ENCODE measurements at places on chromosomes 11 and 22.

DNA sequence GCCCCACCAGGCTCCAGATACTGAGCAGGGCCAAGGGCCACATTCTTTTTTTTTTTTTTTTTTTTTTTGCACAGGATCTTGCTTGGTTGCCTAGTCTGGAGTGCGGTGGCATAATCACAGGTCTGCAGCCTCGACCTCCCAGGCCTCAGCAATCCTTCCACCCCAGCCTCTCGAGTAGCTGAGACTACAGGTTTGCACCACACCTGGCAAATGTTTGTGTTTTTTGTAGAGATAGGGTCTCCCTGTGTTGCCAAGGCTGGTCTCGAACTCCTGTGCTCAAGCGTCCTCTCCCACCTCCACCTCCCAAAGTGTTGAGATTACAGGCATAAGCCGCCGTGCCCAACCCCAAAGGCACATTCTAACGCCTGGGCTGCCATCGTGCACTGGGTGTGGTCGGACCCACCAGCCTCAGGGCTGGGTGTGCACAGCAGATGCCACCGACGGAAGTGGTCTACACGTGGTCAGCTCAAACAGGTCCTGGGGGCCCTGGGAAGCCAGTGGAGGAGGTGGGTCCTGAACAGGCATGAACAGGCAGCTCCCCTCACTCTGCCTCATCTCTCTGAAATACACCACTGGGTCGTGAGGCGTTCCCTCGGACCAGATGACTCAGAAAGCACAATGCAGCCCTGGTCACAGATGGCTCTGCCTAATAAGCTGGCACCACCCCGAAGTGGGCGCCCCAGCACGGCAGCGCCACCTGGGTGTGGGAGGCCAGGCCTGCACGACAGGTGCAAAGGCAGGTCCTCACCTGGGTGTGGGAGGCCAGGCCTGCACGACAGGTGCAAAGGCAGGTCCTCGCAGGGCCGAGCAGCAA lies 5.1 kb upstream of the B4GALNT4 start:
- DNase-seq = no peak

- no peak for DNase-seq
These were observed 47.2 kb downstream of the GALNT18 start for GRCh38 chr11:11574373-11575287.

DNA sequence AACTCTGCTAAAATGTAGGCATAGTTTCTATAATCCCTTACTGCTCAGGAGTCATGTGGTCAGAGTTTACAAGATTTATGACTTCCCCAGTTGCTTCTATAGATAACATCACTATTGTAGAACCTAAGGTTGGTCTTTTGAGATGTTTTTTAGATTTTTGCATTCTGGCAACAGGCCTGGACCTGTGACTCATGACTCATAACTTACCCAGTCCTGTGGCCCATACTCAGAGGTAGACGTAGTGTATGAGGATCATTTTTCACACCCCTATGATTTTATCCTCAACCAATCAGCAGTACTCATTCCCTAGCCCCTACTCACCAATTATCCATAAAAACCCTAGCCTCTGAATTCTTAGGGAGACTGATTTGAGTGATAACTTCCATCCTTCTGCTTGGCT lies 384.4 kb upstream of the DDI1 start:
- no peak for DNase-seq

DNA sequence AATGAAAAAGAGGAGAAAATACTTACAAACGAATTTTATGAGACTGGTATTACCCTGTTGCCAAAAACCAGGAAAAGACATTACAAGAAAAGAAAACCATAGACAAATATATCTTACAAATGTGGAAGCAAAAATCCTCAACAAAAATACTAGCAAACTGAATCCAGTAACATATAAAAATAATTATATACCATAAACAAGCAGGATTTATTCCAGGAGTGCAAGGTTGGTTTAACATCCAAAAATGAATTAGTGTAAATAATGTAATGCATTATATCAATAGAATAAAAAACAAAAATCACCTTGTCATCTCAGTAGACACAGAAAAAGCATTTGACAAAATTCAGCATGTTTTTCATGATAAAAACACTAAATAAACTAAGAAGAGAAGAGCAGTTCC lies 7.3 kb downstream of the NF2 start:
- no peak for DNase-seq

DNA sequence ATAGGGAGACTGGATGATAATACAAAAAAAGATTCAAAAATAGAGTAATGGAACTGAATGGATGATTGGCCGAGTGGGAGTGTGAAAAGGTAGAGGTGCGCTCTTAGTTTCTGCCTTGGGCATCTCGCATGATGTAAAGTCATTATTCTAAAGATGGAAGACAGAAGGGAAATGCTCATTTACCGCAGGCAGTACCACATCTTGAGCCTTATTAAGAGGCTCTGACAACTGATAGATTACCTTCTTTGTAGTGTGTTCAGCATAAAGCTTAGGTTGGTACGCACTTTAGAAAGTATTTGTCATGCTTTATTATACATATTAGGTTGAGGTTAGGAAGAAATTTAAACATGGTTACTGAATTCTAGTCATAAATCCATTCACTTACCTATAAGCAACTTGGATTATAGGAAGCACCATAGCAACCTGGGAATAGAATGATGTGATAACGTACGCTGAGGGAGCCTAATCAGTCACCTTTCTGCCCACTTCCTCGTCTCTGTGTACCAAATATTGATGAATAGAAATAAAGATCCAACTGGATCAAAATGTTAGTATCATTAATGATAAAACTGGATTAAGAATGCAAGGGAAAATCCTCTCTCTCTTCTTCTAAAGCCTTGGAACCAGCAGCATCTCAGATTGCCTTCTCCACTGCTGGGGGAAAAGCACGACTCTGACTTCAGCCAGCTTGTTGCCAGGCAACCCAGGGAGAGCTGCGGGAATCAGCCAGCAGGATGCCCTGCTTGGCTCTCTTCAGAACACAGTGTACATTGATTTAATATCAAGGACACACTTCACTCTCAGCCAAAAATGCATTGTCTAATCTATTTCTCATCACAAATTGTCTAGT lies 29.0 kb upstream of the VWA5A start:
- DNase-seq = peak; percentile 28

- DNase-seq = no peak
These were observed 18.4 kb downstream of the ABTB2 start for GRCh38 chr11:34339149-34340064.

Data from lung (tissue), 17 donors.